Stimulated activated CD8-positive, alpha-beta memory T cell treated with anti-CD3 and anti-CD28 coated beads, Interleukin-15, amount 100 ng/mL, for 48 hours (primary cell): ENCODE measurements at places on chromosomes 16 and 17.
A peak's percentile ranks its signal among the peaks of the same experiment; 100 is the strongest.

DNA sequence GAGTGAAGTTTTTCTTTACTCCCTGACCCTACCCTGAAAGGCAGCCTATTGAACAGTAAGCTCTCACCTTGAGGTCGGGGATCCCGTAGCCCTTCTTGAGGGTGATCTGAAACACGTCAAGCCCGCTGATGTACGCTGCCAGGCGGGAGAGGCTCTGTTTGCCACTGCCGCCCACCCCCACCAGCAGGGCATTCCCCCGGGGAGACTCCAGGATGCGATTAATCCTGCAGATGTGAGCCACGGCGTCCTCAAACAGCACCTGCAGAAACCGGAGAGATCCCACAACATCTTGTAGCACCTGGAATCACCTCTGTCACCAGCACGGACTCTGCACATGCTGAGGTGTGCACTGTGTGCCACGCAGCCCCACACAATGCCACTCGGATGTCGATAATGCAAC is 96.8 kb downstream of the PGS1 start:
- no peak for DNase-seq

DNA sequence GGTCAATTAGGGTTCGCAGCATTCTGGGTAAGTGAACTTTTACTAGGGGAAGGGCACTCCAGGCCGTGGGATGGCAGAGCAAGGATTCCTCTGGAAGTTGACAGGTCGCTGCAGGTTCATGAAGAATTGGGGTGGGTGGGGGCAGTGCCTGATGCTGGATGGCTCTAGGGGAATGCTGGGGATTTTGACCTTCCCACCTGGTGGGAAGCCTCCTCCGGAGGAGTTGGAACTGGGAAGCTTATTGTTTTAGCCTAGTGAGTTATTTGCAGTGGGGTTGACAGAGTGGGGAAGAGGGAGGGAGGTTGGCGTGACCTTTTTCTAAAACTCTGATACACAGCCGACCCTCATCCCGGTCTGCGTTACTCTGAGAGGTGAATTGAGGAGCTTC is 606 bp upstream of the C17orf113 start:
- DNase-seq: no peak

DNA sequence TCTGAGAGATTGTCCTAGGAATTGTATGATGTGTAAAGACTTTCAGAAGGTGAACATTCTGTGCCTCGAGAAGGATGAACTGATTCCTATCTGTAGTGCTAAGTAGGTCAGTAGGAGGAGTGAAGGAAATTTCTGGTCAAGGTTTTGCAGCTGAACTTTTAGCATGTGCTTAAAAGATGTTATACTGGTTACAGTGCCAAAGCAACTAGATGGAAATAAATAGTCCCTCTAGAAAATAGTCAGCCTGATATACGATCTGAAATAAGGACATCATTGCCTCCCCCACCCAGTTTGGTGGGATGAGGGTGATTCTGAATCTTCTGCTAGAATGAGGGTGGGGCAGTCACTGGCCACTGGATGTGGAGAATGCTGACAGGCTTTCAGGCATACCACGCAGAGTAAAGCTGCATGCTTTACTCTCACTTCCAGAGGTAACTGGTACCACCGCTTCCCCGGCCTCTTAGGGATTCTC is 57.2 kb upstream of the VPS4A start:
- no peak for DNase-seq

- no peak for DNase-seq
These were observed 461.0 kb upstream of the C16orf82 start for GRCh38 chr16:26605626-26606271.

DNA sequence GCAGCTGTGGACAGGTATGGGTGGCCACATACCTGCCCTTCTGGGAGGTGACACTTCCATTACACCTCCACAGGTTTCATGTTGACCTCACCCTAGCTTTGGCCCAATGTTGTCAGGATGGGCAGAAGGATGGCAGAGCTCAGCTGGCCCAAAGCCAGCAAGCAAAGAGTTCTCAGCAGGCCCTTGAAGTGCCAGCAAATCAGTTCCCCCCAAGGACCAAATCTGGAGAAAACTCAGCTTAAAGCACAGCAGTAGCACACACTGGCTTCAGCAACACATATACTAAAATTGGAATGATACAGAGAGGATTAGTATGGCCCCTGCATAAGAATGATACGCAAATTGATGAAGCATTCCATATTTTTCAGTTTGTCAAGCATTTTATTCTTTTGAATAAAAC is 13.4 kb downstream of the ARL4D start:
- no peak for DNase-seq

- DNase-seq: no peak
These were observed 26.3 kb downstream of the ERN1 start for GRCh38 chr17:64103391-64104364.

DNA sequence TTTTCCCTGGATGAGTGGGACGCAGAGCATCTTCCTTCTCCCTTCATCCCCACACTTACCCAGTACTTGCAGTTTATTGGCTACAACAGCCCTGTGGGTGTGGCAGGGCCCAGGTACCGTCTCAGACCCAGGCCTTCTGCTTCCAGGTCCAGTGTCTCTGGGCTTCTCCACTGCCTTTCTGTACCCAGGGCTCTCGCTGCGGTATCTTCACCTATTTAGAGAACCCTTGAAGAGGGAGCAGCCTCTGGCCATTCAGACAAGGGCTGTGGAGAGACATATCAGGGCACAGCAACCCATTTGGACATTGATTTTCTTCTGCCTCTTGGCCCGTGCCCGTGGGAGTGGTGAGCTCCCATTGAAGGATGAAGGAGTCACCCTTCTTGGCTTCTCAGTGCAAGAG is 17.3 kb downstream of the TBX4 start:
- no peak for DNase-seq

- no peak for DNase-seq
These were observed 119.4 kb downstream of the FOXL1 start for GRCh38 chr16:86697715-86698114.

DNA sequence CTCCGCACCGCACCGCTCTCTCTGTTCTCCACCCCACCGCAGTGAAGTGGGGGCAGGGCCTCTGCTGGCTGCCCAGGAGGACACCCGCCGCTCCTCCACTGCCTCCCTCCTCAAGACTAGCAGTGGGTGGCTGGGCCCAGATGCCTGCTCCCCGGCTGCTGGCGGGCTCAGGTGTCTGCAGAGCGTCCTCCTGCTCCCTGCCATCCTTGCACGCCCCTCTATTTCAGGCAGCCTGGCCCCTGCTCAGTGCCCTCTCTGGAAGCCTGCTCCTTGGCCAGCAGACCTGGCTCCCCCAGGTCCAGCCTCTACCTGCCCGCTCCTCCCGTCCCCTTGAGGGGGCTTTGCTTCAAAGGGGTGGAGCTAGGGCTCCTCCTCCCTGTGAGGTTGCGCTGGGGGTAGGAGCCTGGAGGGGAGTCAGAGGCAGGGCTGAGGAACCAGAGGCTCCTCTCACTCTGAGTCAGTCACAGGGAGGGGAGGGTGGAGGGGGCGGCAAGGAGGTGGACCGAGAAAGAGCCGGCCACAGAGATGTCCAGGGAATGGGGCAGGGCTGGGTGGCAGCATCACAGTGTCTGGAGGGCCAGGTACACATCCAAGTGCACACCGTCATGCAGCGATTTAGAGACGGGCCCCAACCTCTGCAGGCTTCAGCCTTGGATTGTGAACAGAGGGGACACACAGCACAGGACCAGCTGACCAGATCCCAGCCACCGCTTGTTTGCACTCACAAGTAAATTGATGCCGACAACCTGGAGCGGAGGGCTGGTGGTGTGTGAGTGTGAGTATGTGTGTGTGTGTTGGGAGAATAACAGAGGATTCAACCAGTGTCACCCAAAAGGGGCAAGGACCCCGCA is 9.8 kb upstream of the TMEM92 start:
- DNase-seq: no peak

- DNase-seq: peak; percentile 21
These were observed 9.9 kb downstream of the TBX2 start for GRCh38 chr17:61409301-61410112.
